ENCODE measurements at places on chromosomes 5 and 9.

DNA sequence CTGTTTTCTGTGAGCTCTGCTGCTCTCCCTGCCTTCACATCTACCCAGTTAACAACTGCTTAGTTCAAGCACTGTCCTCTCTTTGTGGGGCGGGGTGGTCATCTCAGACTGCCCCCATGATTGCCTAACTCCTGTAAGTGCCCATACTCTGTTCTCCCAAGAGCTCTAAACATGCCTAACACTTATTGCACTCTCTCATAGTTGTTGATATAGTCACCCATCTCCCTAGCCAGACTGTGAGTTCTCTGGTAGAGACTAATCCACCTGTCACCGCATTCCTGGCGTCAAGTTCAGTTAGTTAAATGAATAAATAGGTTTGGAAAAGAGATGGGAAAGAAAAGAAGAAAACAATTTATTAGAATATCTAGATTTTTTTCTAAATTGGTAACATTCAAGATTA, 18.3 kb upstream of the MUSK start:
- H3K27me3 ChIP-seq: no peaks in the 10 kb centered on the region
- H3K4me3 ChIP-seq: no peak overlapping the region

DNA sequence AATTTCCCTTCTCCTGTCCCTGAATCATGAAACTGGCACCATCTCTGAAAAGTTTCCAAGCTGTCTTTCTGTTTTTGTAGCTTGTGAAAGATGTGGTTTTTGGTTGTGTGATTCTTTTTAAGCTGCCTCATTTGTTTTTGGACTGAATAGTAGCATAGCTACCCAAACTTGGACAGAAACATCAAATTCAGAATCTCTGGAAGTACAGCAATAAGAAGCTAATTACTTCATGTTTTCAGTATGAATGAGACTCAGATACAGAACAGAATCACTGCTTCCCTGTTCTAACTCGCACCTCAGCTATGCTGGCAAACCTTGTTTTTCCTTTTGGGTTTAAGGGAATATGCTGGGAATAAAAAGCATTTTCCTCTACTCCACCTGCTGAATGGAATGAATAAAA, 101.0 kb downstream of the FGF1 start:
- no peak overlapping the region for H3K4me3 ChIP-seq
- H3K36me3 ChIP-seq: no peaks in the 10 kb centered on the region
- no peak for DNase-seq
- no peak overlapping the region for H3K27ac ChIP-seq
- H3K27me3 ChIP-seq: no peaks in the 10 kb centered on the region

DNA sequence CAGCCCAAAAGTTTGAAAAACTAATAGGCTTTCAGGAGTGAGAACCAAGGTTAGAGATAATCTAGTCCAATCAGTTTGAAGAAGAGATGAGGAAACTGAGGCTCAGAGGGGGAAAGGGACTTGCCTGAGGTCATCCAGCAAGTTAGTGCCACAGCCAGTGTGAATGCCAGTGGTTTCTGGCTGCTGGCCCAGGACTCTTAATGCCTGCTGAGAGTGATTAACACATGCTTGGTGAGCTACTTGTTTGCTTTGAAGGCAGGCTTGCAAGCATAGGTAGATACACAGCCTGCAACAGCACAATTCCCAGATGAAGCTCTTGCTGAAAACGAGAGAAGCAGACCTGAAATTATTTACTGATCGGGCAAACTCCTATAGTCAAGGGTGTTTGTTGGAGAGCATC, 591.6 kb upstream of the SGCD start:
- H3K36me3 ChIP-seq: no peaks in the 10 kb centered on the region
- H3K27ac ChIP-seq: no peak overlapping the region
- H3K4me3 ChIP-seq: no peak overlapping the region
- no peaks in the 10 kb centered on the region for H3K27me3 ChIP-seq
- DNase-seq: no peak

GRCh38 chr5:177372910-177373309, 11.3 kb upstream of the SLC34A1 start:
- H3K27me3 ChIP-seq: no peaks in the 10 kb centered on the region
- H3K4me3 ChIP-seq: no peak overlapping the region
- H3K36me3 ChIP-seq: no peaks in the 10 kb centered on the region
- H3K4me1 ChIP-seq: peaks cover 45% of the 10 kb centered on the region

DNA sequence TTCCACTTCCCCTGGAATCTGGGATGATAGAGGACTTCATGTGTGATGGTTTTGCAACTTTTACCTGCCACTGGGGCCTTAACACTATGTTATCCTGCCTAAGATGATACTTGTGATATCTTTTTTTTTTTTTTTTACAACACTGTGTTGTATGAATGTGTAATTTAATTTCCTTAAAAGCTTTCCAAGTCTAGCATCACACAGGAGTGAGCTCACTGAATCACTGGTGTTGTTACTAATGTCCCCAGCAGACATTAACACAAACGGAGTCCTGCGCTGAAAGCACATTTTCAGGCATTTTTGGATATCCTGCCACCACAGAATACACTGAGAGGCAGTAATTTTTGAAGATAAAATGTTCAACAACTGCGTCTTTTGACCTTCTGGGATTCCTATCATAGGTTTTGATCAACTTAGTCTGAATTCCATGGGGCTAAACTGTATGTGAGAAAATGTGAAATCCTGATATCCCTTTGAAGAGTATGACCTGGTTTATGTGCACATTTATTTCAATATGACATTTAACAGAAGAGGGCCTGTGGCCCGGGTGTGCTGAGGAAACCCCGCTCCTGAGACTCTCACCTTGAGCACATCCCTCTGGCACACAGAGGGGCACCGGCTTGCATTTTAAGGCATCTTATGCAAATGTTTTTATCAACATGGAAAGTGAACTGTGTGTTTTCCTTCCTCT, 118.0 kb downstream of the FSTL4 start:
- peak; percentile 11 for DNase-seq
- H3K4me3 ChIP-seq: no peak overlapping the region
- no peak overlapping the region for H3K27ac ChIP-seq
- no peaks in the 10 kb centered on the region for H3K4me1 ChIP-seq
- H3K27me3 ChIP-seq: no peaks in the 10 kb centered on the region

- no peak overlapping the region for H3K27ac ChIP-seq
- H3K4me3 ChIP-seq: no peak overlapping the region
- H3K27me3 ChIP-seq: no peaks in the 10 kb centered on the region
- no peaks in the 10 kb centered on the region for H3K36me3 ChIP-seq
- H3K4me1 ChIP-seq: peaks cover 17% of the 10 kb centered on the region
- no peak for DNase-seq
Observed at GRCh38 chr5:111076091-111076490, 4.6 kb downstream of the TSLP start.

- H3K27ac ChIP-seq: no peak overlapping the region
- DNase-seq: no peak
Observed at GRCh38 chr9:112694706-112695555, 23.0 kb downstream of the INIP start.

DNA sequence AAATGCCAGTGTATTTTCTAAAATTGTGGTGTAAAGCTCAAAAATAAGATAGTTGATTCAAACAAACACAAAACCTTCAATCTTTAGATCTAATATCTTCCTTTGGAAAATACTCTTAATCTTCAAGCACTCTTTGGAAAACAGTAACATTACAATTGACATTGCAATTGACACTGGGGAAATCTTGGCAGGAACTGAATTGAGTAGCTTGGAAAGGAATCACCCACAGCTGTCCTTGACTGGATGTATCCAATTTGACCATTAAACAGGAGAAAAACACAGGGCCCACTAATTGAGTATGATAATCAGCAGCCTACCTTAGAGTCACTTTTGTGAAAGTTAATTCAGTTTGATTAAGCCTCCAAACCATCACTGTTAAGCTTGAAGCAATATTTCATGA, 776.7 kb downstream of the DTWD2 start:
- no peaks in the 10 kb centered on the region for H3K4me1 ChIP-seq
- H3K4me3 ChIP-seq: no peak overlapping the region
- no peak overlapping the region for H3K27ac ChIP-seq
- no peak for DNase-seq
- H3K27me3 ChIP-seq: no peaks in the 10 kb centered on the region

DNA sequence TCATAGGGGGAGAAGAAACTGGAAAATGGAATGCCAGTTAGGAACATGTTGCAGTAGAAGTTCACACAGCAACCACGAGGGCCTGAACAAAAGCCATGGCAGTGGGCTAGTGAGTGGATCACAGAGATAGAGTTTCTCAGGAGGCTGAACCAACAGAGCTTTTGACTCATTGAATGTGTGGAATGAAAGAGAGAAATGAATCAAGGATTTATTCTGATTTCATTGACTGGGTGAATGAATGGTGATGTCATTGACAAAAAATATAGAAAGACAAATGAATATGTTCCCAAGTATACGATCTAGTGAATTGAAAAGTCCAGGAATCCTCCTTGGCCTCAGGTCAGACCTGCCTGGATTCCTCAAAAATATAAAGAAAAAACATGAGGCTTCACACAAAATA, 99.2 kb downstream of the ZNF462 start:
- no peak for DNase-seq
- no peaks in the 10 kb centered on the region for H3K27me3 ChIP-seq

GRCh38 chr9:91253488-91253887, 108.2 kb downstream of the AUH start:
- H3K36me3 ChIP-seq: no peaks in the 10 kb centered on the region
- no peaks in the 10 kb centered on the region for H3K27me3 ChIP-seq
- H3K4me1 ChIP-seq: peaks cover 9% of the 10 kb centered on the region
- H3K4me3 ChIP-seq: no peak overlapping the region
- H3K27ac ChIP-seq: no peak overlapping the region

GRCh38 chr5:96687812-96688453, 25.8 kb downstream of the CAST start:
- H3K27me3 ChIP-seq: no peaks in the 10 kb centered on the region
- H3K27ac ChIP-seq: no peak overlapping the region
- DNase-seq: no peak
- H3K4me1 ChIP-seq: peaks cover 33% of the 10 kb centered on the region
- no peak overlapping the region for H3K4me3 ChIP-seq

DNA sequence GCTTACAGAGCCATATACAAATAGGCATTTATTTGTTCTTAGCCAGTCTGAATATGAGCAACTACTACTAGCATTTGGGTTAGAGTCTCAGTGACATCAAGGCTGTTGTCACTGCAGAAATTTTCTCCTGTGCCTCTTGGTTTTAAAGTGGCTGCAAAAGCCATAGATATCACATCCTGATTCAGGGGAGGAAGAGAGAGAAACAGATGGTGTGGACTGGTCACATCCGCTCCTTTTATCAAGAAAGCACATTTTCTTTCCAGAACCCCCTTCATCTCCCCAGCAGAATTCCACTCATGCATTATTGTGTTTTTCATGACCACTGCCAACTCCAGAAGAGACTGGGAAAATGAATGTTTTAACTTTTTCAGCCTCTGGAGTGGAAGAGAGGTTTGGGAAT, 69.8 kb downstream of the PTTG1 start:
- no peak for DNase-seq
- H3K4me3 ChIP-seq: no peak overlapping the region
- no peaks in the 10 kb centered on the region for H3K36me3 ChIP-seq
- no peak overlapping the region for H3K27ac ChIP-seq

DNA sequence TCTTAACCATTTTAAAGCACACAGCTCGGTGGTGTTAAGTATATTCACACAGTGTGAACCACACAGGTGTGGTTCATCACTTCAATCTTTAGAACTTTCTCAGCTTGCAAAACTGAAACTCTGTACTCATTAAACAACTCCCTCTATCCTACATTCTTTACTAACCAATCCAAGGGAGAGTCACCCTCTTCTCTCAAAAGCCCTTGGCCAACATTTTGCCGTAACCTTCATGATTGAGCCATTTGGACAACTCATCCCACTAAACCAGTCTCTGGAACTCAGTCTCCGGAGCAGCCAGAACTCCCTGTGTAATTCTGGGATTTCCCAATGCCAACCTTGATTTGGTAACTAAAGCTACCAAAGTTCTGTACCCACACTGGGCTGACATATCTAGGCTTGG, 84.7 kb downstream of the TTC39B start:
- peaks cover 10% of the 10 kb centered on the region for H3K4me1 ChIP-seq
- no peak overlapping the region for H3K4me3 ChIP-seq
- no peak for DNase-seq
- H3K36me3 ChIP-seq: no peaks in the 10 kb centered on the region
- H3K27me3 ChIP-seq: no peaks in the 10 kb centered on the region

GRCh38 chr9:99677281-99677680, 144.4 kb upstream of the NR4A3 start:
- H3K27me3 ChIP-seq: no peaks in the 10 kb centered on the region
- no peaks in the 10 kb centered on the region for H3K4me1 ChIP-seq
- H3K36me3 ChIP-seq: no peaks in the 10 kb centered on the region
- no peak for DNase-seq

DNA sequence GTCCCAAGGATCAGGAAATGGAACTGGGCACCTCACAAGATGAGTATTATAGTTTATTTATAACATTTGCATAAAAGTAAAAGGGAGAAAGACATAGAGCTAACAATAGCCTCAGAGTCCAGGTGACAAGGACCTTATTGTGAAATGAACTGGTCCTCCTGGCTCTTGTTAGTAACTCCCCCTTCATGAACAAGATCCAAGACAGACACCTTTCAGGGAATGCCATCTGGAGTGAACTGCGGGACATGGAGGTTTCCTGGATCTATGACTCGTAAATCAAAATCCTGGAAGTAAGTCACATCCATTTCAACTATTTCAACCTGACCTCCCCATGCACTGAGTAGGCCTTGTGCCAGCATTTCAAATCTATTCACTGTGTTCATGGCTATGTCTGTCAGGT, 129.5 kb upstream of the GAS1 start:
- no peak overlapping the region for H3K4me3 ChIP-seq
- H3K36me3 ChIP-seq: no peaks in the 10 kb centered on the region
- H3K27ac ChIP-seq: no peak overlapping the region
- H3K4me1 ChIP-seq: peaks cover 5% of the 10 kb centered on the region

DNA sequence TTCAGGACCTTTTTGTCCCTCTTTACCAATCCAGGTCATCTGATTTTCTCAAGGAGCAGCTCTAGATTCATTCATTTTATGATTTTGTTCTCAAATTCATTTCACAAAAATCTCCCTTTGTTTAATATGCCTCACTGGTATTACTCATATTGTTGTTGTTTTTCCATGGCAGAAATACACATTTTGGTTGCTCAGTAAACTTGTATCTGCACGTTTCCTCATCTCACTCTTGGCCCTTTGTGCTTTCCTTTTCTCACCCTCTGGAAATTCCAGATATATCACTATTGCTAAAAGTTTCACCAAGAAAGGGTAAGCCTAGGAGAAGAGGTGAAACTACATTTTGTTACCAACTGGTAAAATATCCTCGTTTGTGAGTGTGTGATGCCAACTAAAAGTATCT, 14.8 kb downstream of the ASPN start:
- no peak for DNase-seq
- H3K27ac ChIP-seq: no peak overlapping the region
- no peaks in the 10 kb centered on the region for H3K36me3 ChIP-seq

GRCh38 chr5:131212471-131213021, 41.8 kb downstream of the LYRM7 start:
- no peaks in the 10 kb centered on the region for H3K36me3 ChIP-seq
- no peak for DNase-seq
- H3K27me3 ChIP-seq: no peaks in the 10 kb centered on the region
- H3K27ac ChIP-seq: no peak overlapping the region
- no peaks in the 10 kb centered on the region for H3K4me1 ChIP-seq

All from vagina (tissue), 2 donors.